ENCODE measurements at places on chromosomes 1 and 21. TPM values are rescaled to one million over a fixed set of nuclear protein-coding genes. Genes with fewer than 3 reads are reported as not detected.

GRCh38 chr1:159010391-159010790 lies 684 bp downstream of the IFI16 start:
- no peak for DNase-seq

MAST2 gene
- 66.7 TPM for total RNA-seq

LCE1C gene
- total RNA-seq = not detected

THBS3 gene
- total RNA-seq = 18.6 TPM

DNA sequence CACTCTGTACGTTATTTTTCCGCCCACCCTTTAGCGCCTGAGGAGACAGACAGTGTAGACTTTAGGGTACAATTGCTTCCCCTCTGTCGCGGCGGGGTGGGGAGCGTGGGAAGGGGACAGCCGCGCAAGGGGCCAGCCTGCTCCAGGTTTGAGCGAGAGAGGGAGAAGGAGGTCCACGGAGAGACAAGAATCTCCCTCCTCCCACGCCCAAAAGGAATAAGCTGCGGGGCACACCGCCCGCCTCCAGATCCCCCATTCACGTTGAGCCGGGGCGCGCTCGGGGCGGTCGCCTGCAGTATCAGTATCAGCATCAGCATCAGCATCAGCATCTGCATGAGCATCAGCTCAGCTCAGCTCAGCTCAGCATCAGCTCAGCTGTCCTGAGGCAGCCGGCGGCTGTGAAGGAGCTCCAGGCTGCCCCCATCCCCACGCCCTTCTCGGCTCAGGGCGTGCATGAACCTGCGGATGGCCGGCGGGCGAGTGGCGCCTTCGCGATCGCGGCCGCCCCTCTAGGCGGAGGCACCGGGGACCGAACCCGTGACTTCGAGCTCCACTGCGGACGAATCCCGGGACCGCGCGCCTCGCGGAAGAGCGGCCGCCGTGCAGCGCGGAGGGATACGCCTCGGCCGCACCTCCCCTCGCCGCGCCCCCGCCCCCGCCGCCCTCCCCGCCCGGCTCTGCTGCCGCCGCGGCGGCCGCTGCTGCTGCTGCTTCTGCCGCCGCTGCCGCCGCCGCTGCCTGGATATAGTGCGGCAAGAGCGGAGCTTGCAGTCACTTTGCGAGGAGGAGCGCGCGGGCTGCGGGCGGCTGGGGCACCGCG lies at the start of gene NCAM2:
Gene NCAM2, plus strand, starts transcription at position 774 of the 820 bp plus-strand sequence.
- DNase-seq = peak; percentile 80

- peak; percentile 83 for DNase-seq
These were observed 57.6 kb downstream of the LDLRAD2 start for GRCh38 chr1:21869620-21870121.

DNA sequence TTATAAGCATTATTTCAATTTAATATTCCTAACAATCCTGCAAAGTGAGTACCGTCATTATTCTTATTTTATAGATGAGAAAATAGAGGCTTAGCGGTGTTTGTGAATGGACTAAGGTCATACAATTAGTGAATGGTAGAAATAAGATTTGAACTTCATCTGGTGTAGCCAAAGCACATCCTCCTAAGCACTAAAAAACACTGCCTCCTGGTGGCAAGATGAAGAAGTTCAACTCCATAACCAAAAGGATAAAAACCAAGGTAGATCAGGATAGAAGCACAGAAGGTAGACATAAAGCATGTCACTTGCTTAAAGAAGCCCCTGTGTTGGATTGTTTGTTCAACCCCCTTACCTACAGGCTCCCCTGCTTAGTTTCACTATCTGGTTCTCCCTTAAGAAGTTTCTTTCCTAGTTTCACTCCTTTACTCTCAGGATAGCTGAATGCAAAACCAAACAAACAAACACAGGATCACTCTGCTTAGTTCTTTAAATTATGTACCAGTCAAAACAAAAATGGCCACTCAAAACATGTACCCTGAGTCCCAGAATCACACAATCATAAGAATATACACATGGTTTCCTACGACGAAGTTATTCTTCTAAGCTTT lies 12.7 kb upstream of the AIM2 start:
- DNase-seq = no peak

TGFBR3 gene
- total RNA-seq = 43.8 TPM

NPR1 gene
- total RNA-seq = 28.5 TPM

DNA sequence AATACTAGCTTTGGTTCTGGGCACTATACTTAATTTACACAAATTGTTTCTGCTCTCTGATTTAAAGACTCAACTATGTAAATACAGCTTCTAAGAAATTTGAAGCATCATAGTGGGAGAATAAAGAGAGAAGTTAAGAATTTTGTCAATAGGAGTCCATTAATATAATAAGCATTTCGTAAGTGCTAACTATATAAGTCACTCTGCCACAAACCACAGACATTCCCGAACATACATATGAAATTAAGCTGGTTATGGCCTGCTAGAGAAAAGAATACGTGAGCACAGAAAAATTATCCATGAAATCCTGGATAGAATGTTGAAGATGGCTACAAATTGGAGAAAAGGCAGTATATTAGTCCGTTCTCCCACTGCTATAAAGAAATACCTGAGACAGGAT lies 526.2 kb downstream of the MRPL39 start:
- no peak for DNase-seq

DNA sequence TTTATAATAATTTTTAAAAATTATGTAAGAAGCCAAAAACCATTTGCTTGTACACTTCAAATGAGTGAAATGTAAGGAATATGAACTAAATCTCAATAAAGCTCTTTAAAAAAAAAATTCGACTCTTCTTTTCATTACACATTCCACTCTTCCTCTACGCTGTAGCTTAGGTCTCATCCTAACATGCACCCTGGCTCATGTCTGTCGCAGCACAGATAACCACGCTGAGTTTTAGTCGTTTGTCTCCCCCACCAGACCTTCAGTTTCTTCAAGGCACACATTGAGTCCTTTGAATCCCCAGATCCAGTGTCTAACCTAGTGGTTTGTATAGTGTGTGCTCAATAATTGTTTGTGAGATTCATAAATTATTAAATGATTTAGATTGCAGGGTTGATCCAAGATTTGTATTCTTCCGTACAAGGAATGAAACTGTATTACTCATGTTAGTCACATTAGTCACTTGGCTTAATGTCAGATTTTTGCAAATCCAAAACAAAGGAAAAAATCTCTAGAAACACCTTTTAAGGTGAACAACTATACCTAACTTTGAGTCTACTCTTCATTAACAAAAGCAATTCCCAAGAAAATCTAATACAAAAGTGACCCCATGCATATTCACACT lies 57.3 kb downstream of the SLC25A24 start:
- DNase-seq = no peak

IL20 gene
- total RNA-seq = not detected

- no peak for DNase-seq
These were observed 372.8 kb upstream of the DAB1 start for GRCh38 chr1:57796616-57797015.

GRCh38 chr1:20697563-20697962 lies 20.2 kb downstream of the KIF17 start:
- no peak for DNase-seq

DNA sequence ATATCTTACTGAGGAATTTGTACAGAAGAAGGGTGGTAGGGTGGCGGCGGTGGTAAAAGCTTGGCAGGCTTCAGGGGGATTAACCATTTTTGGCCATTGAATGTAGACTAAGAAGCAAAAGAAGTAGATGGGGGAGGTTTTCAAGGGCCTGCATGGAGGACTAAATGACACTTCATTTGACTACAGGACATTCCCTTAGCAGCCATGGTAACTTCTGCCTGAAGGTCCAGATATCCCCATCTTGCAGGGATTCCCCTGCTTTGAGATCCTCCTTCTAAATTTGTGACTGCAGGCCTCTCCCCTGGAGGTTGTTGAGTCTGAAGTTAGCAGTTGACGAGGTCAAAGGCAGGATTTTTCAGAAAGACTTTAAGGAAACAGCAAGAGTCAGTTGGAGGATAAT lies 4.8 kb downstream of the VASH2 start:
- no peak for DNase-seq

DNA sequence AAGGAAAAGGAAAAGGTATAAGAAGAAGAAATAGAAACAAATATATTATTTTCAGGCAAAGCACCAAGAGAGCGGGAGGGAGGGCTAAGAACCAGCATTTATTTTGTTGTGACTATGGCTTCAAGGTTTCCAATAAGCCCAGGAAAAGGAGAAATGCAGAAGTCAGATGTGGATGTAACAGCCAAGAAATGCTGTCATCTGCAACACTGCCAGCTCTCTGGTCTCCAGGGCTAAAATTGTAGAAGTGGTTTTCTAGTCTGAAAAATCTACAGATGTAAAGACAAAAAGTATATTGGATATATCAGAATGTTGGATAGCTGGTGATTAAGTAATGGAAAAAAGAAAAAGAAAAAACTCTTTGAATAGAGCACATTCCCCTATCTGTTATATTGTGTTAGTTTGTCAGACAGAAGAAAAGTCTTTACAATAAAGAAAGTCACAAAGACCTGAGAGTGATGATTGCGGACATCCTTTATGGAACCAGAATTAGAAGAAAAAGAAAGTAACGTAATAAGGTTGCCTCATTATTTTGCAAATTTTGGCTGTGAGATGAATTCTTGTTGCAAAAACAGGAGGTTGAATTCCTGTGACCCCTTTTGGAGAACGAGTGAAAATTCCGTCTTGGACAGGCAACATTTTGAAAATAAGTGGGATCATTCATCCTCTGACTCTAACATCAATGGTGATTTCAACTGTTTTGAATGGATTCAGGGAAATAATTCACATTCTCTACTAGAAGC lies 938.1 kb downstream of the TTLL7 start:
- DNase-seq = no peak

GRCh38 chr1:5967351-5968160 lies 24.7 kb downstream of the NPHP4 start:
- DNase-seq = peak; percentile 68

S100A2 gene
- total RNA-seq = 0.84 TPM

NBPF6 gene
- total RNA-seq = not detected

DNA sequence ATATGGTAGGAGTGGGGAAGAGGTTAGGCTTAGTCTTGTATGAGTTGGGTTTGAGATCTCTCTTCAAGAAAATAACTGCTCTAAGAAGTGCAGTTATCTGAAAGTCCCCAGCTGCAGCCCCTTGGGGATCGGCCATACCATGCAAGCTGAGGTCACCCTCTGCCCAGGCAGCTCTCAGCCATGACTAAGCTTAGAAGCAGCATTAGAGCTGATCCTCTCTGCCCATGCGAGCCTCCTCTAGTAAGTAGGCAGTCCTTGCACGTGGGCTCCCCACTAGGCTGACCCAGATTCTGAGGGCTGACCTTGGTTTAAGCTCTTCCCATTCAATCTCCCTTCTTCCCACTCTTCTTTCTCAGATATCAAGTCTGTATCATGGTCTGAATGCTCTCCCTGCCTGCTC lies 121.0 kb upstream of the UBE2U start:
- no peak for DNase-seq

KRTAP19-1 gene
- not detected for total RNA-seq

GRCh38 chr1:46065405-46065804 lies 67.0 kb downstream of the PIK3R3 start:
- no peak for DNase-seq

NBPF19 gene
- 6.3 TPM for total RNA-seq

PLEKHG5 gene
- total RNA-seq = 10.7 TPM

- DNase-seq = no peak
These were observed 54.1 kb downstream of the NPHP4 start for GRCh38 chr1:5938101-5938646.

DNA sequence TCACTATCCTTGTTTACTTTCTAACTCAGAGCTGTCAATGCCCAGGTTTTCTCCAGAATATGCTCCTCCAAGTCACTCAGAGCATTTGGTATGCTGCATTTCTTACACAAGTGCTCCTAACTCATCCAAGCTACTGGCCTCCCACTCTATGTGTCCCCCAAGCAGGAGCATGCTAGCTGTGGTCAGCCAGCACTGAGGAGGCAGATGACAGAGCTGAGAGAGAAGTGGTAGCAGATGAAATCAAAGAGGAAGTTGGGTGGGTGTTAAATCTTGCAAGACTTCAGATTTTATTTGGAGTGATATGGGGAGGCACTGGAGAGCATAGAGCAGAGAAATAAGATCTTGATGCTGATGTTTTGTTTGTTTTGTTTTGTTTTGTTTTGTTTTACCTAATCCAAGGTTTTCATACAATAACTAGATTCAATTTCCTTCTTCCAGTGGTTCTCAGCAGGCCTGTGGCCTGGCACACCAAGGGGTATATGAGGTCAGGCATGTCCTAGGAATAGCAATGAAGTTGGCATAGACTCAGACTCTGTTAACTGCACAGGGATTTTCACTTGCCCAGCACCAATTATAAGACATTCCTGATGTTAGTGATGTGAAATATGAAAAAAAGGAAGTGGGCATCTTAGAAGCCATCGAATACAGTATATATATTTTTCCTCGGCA lies 3.1 kb upstream of the PGBD5 start:
- no peak for DNase-seq

DNA sequence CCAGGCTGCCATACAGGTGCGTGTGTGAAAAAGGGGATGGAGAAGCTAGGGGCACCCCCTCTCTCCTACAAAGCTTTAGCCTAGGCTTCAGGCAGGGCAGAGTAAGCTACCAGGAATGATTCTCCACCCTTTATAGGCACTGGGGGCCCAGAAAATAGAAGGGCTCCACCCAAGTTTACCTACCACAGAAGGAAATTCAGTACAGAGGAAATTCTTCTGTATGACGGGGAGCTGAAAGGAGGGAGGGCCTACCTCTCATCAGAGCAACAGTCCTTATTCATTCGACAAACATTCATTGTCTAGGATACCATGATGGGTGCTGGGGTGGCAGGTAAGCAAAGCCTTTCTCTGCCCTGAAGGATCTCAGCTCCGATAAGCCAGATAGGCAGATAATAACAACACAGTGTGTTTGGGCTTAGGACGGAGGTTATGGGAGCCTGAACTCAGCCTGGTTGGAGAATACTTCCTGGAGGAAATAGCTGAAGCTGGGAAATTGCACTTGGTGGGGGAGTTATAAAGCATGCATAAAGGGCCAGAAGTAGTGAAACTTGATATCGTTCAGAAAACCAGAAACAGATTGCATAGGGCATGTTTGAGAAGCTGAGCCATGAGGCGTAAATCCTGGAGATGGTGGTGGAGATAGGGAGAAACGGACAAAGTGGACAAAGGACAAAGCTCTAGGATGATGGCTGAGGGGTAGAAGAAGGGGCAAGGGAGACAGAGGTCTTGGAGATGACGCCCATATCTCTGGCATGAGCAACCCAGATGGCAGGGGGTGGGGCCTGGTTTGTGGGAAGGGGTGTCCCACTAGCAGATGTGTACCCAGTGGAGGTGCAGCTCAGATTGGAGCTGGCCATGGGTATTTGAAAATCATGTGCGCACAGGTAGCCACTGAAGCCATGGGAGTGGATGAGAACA lies 5.3 kb upstream of the P3R3URF start:
- no peak for DNase-seq

- DNase-seq = no peak
These were observed 659.1 kb downstream of the MRPL39 start for GRCh38 chr21:24948186-24948585.
